Midbrain (tissue), 1 donor: ENCODE measurements at places on chromosomes 12 and 14.

- DNase-seq, result no peak
Observed at GRCh38 chr12:51262758-51263177, 7.4 kb downstream of the SMAGP start.

DNA sequence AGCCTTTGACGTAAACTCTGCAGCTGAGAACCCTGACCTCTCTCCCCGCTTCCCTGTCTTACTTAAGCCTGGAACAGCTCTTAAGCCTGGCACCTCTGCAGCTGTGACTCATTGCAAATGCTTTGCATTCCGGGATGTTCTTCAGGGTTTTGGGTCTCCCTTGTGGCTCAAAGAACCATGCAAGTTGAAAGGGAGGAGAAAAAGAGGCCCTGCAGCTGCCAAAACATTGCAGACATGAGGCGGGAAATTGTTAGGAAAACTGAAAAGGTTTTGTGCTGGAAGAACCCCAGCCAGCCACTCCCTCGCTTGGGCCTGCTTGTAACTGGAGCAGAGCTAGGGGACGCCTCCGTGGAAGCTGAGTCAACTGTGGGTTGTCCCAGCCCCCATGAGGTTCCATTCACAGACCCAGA lies 60.2 kb upstream of the FERMT2 start:
- DNase-seq, result no peak

DNA sequence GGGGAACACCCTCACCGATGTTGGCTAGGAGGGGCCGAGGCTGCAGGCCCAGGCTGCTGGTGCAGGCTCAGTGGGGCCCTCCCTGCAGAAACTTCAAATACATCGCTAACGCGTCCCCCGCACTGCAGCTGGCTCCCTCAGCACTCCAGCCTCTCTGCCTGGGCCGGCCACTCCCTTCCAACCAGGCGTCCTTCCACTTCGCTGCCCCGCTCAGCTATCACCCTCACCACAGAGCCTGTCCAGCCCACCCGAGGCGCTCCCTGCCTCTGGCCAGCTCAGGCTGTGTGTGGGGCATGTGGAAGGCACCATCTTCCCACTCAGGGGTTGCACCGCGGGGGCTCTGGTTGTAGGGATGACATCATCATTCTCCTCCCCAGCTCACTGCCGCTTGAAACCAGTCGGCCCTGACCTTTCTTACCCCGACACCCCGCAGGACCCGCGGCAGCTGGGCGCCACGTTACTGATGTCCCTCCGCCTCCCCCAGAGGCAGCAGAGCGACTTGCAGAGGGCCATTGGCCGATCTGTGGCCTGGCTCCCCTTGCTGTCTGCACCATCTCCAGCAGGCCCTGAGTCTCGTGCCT lies 199.9 kb upstream of the RTL1 start:
- DNase-seq, result no peak

DNA sequence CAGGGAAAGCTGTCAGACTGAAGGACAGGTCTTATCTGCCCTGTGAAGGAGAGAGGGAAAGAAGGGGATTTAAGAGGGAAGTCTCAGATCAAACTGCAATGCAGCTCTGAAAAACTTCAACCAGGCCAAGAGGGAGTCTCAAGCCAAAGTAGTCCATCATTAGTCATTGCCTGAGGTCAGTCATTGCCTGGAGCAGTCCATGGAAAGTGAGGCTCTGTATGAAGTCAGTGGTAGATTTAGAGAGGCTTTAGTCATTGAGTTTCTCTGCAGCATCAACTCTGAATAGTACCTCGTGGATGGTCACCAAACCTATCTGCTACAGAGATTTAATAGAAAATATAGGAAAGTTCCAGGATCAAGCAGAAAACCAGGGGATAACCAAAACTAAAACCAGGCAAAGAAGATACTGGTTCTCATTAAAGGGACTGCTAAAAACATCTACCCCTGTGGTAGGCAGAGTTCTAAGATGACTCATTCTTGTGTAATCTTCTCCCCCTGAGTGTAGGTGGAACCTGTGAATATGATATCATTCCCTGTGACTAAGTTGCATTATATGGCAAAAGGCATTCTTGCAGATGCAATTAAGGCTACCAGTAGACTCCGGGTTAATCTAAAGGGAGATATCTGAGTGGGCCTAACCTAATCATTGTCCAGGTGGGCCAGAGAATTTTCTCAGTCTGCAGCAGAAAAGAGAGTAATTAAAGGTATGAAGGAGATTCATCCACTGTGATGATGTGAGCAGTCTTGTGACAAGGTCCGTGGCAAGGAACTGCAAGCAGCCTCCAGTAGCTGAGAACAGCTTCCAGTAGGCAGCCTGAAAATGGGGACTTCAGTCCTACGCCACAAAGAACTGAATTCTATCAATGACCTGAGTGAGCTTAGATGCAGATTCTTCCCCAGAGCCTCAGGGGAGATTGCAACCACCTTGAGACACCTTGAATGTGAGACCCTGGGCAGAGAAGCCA lies 123.1 kb downstream of the GALC start:
- DNase-seq, result no peak

GRCh38 chr12:41904041-41904440 lies 240.6 kb downstream of the GXYLT1 start:
- no peak for DNase-seq

GRCh38 chr12:84756961-84757360 lies 155.6 kb downstream of the SLC6A15 start:
- DNase-seq, result no peak

DNA sequence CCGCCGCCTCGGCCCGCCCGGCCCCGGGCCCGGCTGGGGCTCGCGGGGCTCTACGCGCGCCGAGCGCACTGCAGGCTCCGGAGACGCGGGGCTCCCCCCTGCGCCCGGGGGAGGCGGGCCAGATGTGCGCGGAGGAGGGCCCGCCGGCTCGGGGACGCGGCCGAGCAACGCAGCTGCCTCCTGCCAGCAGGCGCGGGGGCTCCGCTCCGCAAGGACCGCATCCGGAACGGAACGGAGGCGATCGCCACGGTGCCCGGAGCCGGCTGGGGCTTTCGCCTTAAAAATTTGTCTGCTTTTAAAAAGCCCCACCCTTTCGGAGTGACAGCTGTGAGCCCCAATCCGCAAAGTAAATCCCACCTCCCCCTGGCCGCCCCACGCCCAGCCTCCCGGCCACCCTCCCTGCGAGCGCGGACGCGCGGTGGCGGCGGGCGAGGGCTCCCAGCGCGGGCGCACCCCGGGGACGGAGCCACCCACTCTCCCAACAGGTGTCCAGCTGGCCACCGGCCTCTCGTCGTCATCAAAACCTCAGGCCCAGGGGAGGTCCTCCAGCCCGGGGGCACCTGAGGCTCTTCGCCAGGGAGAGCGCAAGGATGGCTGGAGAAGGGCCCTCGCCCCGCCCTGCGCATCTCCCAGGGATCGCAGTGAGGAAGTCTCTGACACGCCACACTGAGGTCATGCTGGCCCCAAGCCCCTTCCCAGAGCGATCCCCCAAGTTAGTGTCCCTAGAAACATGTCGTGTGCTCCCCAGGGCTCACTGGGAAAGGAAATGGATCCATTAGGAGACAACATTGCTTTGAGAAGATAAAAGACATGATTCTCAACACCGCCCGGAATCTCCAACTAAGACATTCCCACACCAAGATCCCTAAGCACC lies at the start of gene TMEM132D:
TMEM132D (minus strand) TSS at position 70 of the 874 bp plus-strand sequence.
- no peak for DNase-seq

DNA sequence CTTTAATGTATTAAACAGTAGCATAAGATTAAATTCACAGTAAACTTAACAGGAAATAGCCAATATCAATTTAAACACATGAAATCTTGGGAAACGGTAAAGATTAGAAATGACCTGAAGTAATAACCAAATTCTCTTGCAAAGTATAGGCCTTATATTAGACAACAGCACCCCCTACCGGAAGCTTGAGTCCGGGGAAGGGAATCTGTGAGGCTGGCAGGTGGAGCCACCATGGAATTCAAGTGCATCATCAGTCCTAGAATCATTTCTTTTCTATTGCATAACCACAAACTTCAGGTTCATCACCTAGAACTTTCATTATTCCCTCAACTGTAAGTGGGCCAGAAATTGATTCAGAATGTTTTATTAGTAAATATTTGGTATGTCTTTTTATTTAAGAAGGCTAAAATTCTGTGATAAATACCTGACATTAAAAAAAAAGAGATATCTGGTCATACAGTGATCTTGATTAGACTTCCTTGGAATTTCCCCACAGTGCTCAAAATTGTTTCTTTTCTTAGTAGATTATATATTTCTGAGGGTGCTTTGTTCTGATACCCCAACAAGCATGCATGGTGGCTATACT lies 48.6 kb downstream of the AP5M1 start:
- DNase-seq, result peak; percentile 84

- DNase-seq, result peak; percentile 80
Observed at GRCh38 chr14:103292426-103293374, 41.3 kb upstream of the EIF5 start.

DNA sequence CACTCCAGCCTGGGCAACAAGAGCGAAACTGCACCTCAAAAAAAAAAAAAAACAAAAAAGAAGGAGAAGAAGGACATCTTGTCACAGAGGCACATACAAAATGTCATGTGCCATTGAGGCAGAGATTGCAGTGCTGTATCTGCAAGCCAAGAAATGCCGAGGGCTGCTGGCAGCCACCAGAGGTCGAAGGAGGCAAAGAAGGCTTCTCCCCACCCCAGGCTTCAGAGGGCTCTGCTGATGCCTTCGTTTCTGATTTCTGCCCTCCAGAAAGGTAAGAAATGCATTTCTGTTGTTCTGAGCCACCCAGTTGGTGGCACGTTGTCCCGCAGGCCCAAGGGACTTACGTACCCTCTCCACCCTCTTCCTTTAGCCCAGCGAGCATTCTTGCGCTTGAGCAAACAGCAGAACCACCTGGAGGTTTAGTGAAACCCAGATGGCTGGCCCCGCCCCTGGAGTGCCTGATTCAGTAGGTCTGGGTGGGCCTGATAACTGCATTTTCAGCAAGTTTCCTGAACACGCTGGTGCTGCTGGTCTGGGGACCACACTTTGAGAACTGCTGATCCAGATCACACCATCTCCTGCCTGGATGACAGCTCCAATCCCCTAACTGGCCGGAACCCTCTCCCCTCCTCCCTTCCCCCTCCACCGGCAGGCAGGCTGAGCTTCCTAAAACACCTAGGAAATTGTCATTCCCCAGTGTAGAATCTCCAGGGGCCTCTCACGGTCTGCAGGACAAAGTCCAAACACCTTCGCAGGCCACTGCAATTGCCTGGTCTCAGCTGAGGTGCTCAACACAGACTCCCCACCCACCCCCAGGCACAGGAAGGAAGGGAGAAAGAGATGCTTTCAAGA lies 21.1 kb upstream of the SCARB1 start:
- DNase-seq, result no peak
